Left lobe of liver (tissue), 2 donors: ENCODE measurements at places on chromosomes 3 and 15. TPM values are rescaled to one million over a fixed set of nuclear protein-coding genes. Genes with fewer than 3 reads are reported as not detected.
A peak's percentile ranks its signal among the peaks of the same experiment; 100 is the strongest.

DNA sequence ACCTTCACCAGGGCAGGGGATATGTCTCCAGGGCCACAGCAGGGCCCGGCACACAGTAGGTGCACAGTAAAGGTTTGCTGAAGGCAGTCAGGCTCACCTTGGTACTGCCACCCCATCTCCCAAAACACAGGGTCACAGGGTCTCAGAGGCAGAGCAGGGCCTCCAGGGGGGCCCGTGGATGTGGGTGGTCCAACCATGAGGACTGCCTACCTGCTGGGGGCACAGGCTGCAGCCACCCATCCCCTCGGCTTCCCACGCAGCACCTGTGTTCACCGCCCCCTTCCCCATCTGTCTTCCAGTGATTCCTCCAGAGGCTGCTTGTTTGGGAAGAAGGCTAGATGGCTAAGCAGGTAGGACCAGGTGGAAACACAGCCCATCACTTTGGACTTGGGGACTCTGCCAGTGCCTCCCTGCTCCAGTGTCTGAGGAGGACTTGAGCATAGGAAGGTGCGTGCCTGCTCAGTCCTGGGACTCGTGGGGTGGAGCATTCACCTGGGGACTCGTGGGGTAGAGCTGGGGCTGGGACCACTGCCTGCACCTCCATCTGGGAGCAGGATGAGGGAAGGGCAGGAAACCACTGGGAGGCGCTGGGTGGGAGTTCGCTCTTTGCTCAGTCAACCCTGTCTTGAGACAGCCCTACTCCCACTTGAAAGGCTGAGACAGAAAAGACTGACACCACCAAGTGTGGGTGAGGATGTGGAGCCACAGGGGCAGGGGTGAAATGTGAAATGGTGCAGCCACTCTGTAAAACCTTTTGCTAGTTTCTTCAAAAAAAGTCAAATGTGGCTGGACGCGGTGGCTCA, 18.8 kb upstream of the PLXND1 start:
- peak; percentile 46 for DNase-seq

GRCh38 chr15:70014860-70015490, 82.7 kb downstream of the TLE3 start:
- no peak for DNase-seq

DNA sequence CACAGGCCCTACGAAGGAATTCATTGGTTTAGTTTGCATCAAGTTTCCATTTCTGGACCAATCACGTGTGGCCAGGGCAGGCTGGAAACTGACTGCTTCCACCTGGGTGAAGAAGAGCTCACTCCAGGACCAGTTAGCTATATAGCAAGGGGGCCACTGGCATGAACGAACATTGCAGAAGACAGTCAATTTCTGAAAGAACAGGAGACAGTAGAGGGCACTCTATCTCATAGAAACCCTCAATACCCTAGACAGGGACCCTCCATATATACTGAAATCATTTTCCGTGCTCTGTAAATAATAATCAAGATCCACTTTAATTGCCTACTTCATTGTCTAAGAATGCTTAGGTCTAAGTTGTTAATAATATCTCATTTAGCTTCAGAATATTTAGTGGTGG, 215.6 kb downstream of the CADPS start:
- DNase-seq, result no peak

- DNase-seq, result no peak
These were observed 1081.1 kb downstream of the NAALADL2 start for GRCh38 chr3:175940243-175940642.

DNA sequence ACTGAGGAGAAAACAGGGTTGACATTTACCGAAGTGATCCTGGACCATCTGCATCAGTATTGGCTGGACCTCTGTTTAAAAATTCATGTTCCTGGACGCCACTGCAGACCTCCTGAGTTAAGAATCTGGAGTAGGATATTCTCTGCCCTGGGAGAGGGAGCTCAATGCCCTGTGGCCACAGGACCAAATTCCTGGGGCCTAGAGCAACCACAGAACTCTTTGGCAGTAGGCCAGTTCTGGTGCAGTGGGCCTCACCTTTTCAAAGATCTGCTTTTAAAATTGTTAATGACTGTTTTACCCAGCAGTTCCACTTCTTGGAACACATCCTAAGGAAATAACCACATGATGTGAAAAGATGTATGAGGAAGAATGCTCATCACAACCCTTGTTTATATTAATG, 133.3 kb upstream of the ADPGK start:
- no peak for DNase-seq

Gene PLCB2
- 8.7 TPM for total RNA-seq

Gene COL6A5
- not detected for total RNA-seq
